ENCODE measurements at places on chromosomes 5 and 9.
A peak's percentile ranks its signal among the peaks of the same experiment; 100 is the strongest.

DNA sequence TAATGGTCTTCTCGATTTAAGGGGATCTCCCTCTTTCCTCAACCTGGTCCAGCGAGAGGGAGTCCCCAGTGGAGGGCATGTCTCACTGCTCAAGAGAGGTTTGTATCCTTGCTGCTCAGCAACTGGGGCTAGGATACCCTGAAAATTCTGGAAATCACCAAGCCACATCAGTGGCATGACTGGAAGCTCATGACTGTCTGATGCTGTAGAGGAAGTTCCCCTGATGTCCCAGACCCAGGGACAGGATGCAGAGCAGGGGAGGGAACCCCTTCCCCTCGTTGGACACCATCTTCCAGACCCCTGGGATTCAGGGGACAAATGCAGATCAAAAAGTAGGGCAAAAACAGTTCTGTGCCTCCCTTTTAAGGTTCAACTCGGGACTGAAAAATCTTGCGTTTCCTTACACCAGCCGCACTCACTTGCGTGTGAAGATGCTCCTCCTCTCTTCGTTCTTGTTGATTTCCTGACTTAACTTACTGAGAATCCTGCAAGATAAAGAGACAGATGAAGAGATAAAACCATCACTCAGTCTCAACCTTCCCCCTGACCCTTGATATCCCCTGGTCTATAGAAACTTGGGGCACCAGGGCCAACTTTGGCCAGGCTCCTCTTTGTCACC is 22.1 kb downstream of the LCP2 start:
- no peak for DNase-seq

GRCh38 chr5:180602481-180603075 is 11.3 kb upstream of the SCGB3A1 start:
- DNase-seq = no peak

DNA sequence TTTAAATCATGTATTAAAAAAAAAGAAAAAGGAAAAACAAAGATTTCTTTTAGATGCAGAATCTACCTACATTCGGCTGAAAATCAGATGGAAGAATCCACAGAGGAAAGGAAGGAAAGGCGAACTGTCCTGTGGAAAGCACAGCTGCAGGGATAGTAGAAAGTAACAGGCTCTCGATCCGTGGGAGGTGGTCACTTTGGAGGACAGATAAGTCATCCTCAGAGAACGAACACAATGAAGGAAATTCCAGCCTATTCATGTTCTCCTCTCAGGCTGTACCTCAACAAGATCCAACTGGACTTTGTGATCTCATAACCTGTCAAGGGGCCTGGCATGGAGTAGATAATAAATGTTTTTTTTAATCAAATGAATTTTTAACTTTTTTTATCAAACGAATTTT is 72.8 kb downstream of the NR6A1 start:
- DNase-seq = no peak

- no peak for DNase-seq
Observed at GRCh38 chr9:131963072-131964030, 116.3 kb downstream of the MED27 start.

- no peak for DNase-seq
Observed at GRCh38 chr9:95078939-95079338, 238.6 kb downstream of the FANCC start.

- no peak for DNase-seq
Observed at GRCh38 chr9:70410368-70410767, 4.1 kb downstream of the KLF9 start.

DNA sequence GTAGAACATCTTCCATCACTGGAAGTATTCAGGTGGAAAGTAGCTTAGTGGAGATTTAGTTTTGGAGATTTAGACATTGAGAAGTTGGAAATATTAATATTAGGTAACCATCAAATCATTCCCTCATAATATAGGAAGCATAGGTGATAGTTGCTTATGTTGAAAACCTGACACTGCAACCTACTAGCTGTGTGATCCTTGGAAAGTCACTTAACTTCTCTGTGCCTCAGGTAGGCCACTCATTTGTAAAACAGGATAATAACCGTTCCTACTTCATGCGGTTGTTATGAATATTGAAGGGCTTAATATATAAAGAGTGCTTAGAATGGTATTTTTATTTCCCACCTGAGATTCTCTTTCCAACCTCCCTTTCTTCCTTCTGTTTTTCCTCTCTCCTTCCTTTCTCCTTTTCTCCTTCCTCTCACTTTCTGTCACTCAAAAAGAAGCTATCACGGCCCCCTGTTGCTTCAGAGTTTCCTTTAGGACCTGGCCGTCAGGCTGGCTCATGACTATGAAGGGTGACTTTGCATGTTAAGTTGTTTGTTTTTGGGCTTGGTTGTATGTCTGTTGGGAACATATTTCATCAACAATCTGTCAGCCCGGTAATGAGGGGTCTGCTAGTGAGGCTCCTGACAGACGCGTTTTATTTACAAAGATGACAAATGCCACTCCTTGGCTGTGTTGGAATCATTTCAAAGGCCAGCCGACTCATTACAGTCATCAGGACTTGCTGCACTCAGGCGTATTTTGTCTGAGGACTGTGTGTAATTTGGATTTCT is 31.0 kb downstream of the DOCK2 start:
- DNase-seq = no peak

DNA sequence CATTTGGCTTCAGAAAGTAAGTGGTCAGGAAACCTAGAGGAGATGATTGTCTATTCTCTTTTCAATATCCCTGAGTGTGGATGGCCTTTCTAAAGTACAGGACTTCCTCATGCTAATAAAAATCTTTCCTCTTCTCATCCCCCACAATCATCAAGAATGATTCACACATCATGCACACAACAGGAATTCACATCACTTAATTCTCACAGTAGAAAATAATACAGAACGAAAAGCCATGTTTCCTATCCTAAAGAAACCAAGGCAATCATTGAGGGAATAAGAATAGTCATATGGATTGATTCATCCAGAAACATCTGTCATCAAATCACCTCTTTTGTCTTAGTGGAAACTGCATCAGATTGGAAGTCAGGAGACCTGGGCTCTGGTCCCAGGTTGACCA is 203.1 kb upstream of the PIK3R1 start:
- DNase-seq = no peak

- peak; percentile 65 for DNase-seq
Observed at GRCh38 chr5:142618130-142618523, 67.8 kb downstream of the FGF1 start.

DNA sequence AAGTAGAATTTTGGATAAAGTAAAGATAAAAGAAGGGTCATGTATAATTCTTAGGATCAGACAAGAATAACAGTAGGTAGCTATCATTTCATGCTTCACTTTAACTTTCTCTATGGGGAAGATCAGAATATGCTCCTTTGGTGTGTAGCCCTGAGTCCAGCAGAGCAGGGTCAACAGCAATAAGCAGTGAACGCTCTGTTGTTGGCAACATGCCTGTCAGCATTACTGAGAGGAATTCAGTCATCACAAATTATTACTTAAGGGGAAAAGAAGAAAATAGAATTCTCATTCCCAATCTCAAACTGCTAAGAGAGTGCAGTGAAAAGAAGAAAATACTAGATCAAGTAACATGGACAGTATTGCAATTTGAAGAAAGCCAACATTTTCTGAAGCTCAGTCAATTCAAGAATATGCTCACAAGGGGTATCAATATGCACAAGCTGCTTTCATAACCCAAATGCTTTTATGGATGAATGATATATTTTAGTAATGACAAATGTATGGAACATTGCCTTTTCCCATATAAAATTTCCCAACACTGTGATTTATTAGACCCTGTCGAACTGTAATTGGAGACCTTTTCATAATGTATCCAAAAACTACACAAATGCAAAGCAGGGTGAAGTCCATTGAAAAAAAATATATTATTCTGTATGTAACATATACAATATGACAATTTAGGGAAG is 1359.4 kb downstream of the EFNA5 start:
- no peak for DNase-seq

- DNase-seq = no peak
Observed at GRCh38 chr5:172616730-172617129, 24.3 kb upstream of the NEURL1B start.

- DNase-seq = no peak
Observed at GRCh38 chr5:27172693-27173092, 134.3 kb upstream of the CDH9 start.

DNA sequence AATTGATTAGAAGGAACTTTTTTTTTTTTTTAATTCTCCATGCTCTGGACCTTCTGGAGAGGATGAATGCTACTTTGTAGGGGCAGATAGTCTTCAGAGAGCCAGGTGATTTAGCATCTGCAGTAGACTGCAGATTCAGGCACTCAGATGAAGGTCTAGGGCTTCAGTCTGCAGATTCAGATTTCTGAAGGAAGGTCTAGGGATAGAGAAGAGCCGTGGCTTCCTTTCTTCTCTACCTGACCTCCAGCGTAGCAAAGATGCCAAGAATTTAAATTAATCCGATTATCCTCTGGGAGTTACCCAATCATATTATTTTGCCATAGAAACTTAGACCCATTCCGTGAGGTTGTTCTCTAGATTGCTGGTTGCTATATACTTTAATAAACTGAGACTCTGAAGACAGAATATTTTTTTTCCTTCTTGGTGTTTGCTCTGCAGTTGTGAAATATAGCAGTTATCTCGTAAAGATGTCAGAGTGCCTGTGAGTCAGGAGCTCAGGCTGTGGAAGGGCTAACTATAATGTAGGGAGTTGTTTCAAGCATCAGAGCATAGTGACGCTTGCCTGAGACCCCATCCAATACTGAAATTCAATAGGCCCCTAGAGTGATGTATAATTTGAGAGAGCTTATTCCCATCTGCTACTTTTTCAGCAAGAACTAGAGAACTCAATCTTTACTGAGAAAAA is 132.7 kb upstream of the SLC12A2 start:
- no peak for DNase-seq

DNA sequence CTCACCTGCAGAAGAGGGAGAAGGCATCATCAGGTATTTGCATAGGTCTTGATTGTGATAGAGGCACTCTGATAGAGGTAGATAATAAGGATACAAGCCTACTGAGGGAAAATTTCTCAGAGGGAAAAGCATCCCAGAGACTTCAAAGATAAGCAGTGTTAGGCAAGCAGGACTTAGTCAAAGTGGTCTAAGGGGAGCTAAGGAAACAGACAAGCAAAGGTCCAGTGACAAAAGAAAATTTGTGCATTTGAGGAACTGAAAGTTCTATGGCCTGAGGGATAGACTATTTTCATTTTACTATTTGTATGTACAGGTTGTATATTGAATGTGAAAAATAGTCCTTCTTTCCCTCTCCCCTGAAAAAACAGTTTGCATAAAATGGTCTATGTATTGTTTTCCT is 27.4 kb downstream of the OXCT1 start:
- no peak for DNase-seq

GRCh38 chr9:121261107-121261460 is 6.9 kb upstream of the GSN start:
- DNase-seq = no peak

- DNase-seq = no peak
Observed at GRCh38 chr9:4547016-4547415, 56.7 kb downstream of the SLC1A1 start.

GRCh38 chr5:79193643-79194042 is 42.3 kb upstream of the JMY start:
- DNase-seq = no peak

GRCh38 chr5:91443023-91443422 is 59.9 kb upstream of the ARRDC3 start:
- no peak for DNase-seq

DNA sequence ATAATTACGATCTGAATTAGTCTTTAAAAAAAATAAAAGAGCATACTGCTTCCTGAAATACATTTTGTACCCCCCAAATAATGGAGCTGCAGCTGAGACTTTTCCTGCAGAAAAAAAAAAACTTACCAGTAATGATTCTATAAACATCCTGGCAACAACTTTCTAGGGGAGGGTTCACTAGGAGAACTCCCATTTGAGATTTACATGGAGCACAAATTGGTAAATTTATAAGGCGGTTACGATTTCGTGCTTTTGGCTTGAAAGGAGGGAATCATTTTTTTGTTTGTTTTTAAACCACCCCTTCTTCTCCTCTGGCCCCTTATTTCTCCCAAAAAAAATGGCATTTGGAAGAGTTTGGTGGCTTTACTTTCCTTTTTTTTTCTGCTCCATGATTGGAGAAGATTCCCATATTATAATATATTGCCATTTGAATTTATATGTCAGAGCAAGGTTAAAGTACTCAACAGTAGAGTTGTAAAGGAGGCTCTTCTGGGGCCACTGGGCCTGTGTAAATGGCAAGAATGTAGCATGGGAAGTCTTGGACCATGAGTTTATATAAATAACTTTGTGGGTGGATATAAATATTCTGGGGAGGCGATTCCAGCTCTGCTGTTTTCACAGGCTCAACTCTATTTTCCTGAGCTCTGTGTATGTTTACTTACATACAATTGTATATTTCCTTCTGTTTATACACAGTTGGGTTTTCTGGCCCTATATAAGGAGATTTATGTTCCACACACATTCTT is 159.9 kb downstream of the CSNK1G3 start:
- DNase-seq = no peak

GRCh38 chr5:140833993-140834392 is at the start of gene PCDHA7:
Gene PCDHA7 (plus strand): TSS chr5:140834269. CDS start chr5:140834384, 115 bp downstream.
- no peak for DNase-seq

GRCh38 chr9:3646226-3646625 is 120.4 kb upstream of the RFX3 start:
- no peak for DNase-seq

DNA sequence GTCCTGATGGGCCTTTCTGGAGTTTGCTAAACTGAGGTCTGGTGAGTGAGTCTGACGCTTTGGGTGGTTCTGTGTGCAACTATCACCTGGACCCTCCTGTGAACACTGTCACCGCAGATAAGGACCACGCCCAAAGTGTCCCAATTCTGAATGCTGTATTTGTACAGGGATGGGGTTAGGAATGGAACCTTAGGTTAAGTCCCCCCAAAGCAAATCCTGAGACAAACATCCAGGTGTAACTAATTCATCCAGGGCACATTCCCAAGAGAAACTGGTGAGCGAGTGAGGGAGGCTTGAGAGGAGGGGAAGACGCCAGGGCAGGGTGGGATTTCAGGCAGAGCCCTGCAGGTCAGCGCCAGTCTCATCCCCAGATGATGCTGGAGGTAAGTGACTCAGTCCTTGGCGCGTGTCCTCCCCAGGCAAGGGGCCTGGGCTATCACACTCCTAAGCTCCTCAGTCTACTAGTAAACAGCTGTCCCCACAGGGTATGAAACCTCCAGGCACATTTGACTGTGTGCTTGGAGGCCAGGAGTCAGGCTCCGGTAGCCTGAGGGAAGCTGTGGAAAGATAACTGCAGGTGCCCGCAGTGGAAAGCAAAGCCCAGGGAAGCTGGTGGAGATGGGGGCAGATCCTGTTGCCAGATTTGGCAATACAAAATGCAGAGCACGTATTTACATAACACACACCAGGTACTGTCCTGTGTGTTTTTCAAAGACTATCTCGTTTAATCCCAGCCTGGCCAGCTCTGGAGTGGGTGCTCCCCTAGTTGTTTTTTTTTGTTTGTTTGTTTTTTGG is 66.7 kb downstream of the IL6ST start:
- DNase-seq = no peak

All from SW 1271 (cell line).